A549 treated with dexamethasone at 1 μM for 4 hours (cell line): ENCODE measurements at places on chromosomes 4 and X. TPM values are rescaled to one million over a fixed set of nuclear protein-coding genes. Genes with fewer than 3 reads are reported as not detected.

The EXOC1L gene
- not detected in 5 replicates for total RNA-seq

The PDE6B gene
- total RNA-seq: not detected in 5 replicates

The MAGEA1 gene
- total RNA-seq: 0.07 to 0.14 TPM (median 0.12 TPM) in 5 replicates

The MAGEC1 gene
- total RNA-seq: 0.03 to 0.05 TPM (median 0.04 TPM) in 4 of 5 replicates, not detected in the other

The ELK1 gene
- total RNA-seq: 30.4 to 40.1 TPM (median 38.5 TPM) in 5 replicates
